ENCODE measurements at places on chromosomes 2 and 18.

- DNase-seq = no peak
Observed at GRCh38 chr2:232874677-232875223, 4.7 kb downstream of the SNORC start.

DNA sequence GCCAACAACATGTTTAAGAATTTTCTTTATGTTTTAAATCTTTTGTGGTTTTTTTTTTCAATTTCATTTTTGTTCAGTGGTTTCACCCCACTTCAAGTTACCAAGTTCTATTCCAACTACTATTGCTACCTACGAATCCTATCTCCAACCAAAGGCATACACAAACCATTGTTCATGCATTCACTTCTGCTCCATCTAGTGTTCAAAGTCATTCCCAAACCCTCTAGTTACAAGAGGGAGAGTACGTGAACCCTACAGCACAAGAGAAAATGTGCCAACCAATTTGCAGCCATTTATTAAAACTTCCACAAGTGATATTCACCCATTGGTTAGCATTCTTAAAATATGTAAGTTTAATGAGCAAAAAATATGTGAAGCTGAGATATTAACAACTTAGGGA is 295.1 kb upstream of the KYNU start:
- DNase-seq = no peak

GRCh38 chr2:21676676-21677075 is 552.9 kb downstream of the TDRD15 start:
- no peak for DNase-seq

- peak; percentile 4 for DNase-seq
Observed at GRCh38 chr2:118013221-118013723, 598 bp downstream of the CCDC93 start.

- DNase-seq = no peak
Observed at GRCh38 chr18:31565345-31565744, 26.3 kb upstream of the TTR start.

GRCh38 chr2:232328516-232329460 is 49.8 kb upstream of the ALPP start:
- DNase-seq = no peak

DNA sequence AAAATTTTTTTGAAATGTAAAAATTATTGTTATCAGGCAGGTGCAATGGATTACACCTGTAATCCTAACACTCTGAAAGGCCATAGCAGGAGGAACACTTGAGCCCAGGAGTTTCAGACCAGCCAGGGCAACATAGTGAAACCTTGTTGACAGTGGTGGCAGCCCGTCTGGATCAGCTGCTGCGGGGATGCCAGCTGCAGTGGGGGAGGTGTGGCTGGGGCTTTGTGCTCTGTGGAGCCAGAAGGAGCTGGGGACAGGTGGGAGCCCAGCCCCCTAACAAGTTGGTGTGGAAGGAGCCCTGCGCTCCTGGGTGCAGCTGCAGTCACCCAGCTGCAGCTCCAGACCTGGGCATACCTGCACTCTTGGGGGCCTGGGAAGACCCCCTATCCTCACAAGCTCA is 182.4 kb upstream of the MC4R start:
- DNase-seq = no peak

DNA sequence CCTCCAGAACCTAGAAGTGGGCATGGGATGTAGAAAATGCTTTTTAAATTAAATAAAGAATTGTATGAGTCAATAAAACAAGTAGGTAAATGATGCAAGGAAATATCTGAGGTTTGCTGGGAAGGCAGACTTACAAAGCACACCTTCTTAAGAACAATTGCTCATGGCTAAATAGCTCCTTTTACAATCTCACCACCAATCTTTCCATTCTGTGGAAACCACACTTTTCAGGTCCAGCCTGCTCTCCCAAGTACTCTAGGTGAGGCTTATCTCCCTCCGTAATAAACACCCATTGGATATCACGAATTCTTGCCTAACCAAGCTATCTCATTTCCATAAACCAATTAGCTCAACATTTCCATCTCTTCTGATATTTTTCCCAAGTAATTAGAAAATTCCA is 91.5 kb upstream of the SLC8A1 start:
- no peak for DNase-seq

GRCh38 chr2:7196883-7197282 is 279.7 kb downstream of the RNF144A start:
- peak; percentile 38 for DNase-seq

DNA sequence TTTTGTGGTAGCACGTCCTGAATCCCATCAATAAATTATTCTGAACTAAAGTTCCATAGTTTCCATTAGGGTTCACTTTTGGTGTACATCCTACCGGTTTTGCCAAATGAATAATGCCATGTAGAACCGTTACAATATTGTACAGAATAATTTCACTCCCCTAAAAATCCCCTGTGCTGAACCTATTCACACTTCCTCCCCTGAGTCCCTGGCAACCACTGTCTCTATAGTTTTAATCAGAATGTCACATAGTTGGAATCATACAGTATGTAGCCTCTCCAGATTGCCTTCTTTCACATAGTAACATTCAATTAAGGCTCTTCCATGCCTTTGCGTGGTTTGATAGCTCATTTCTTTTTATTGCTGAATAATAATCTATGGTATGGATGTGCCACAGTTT is 9.6 kb upstream of the CASP8 start:
- DNase-seq = no peak

- no peak for DNase-seq
Observed at GRCh38 chr18:66687635-66688034, 83.7 kb upstream of the CDH19 start.

DNA sequence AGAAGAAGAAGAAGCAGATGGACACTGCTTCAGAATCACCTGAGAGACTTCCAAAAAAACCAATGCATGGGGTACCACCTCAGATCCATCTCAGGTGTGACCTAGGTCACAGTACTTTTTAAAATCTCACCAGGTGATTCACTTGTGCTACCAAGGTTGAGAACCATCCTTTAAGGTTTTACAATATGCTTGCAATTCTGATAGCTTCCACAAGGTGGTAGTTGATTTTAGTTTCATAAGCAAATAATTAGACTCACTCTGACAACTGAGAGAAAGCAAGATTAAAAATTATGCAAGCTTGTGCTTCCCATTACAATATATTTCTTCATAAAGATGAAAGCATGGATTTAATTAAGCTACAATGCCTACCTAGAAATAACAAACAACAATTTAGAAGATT is 355.1 kb downstream of the EN1 start:
- peak; percentile 20 for DNase-seq

- no peak for DNase-seq
Observed at GRCh38 chr2:157377861-157378260, 52.2 kb upstream of the ERMN start.

- DNase-seq = no peak
Observed at GRCh38 chr2:216362730-216363129, 9.6 kb downstream of the MARCHF4 start.

GRCh38 chr2:25557179-25558036 is 116.0 kb downstream of the DTNB start:
- peak; percentile 85 for DNase-seq

- no peak for DNase-seq
Observed at GRCh38 chr18:69617888-69618287, 217.2 kb downstream of the DOK6 start.
